Activated T-helper 2 cell treated with anti-CD3 and anti-CD28 coated beads, Interferon-gamma antibody, Interleukin-2, Interleukin-4, amounts not matched to agents 10 μg/mL and 5 μg/mL and 100 μg/mL, durations not matched to agents 14 hours and 24 hours and 36 hours (primary cell): ENCODE measurements at places on chromosomes 4 and X. TPM values are rescaled to one million over a fixed set of nuclear protein-coding genes. Genes with fewer than 3 reads are reported as not detected.

- no peak overlapping the region for H3K27ac ChIP-seq
- no peaks in the 10 kb centered on the region for H3K36me3 ChIP-seq
- no peak for DNase-seq
- no peaks in the 10 kb centered on the region for H3K27me3 ChIP-seq
- no peak overlapping the region for H3K4me3 ChIP-seq
These were observed 87.4 kb downstream of the ZXDA start for GRCh38 chrX:57822818-57823217.

DNA sequence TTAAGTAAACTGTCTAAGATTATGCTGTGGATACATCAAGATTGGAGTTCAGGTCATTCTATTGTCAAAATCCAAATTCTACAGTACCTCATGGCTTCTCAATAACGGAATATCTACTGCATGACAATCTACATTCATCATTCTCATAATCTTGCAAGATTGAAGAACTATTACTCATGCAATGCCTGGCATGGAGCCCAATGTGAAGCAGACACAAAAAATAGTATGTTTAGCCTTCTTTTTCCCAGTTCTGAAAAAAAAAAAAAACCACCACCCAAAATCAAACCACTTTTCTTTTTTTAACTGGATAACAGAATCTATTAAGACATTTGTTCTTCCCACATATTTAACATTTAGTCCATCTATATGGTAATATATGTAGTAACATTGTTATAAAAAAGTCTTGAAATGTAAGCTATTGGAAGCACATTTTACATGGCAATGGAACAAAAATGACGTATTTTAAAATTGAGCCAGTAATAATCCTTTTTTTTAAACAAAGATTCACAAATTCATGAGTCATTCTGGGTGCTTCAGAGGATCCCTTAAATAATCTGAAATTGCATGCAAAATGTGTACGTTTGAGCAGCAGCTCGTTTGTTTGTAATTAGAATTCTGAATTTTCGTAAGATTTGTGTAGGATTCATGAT is 232.2 kb upstream of the FMR1 start:
- no peaks in the 10 kb centered on the region for H3K4me1 ChIP-seq
- no peaks in the 10 kb centered on the region for H3K27me3 ChIP-seq
- H3K4me3 ChIP-seq: no peak overlapping the region
- no peak for DNase-seq

DNA sequence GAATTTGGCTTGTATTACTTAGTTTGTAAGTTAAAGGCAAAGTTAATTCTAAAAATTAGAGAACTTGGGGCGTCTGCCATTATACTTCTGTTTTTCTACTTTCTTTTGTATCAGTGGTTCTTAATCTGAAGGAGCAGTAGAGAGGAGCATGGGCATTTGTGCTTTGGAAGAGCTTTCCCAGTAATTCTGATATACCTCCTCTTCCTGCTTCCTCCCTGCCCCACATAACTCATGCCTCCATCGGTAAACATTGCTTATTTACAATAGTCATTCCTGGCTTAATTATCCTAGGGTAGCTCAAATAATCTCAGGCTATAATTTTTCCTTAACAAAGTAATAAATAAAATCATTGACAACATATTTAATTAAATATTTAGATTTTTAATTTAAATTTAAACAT is 37.1 kb upstream of the SPARCL1 start:
- no peak for DNase-seq
- H3K4me3 ChIP-seq: no peak overlapping the region
- no peak overlapping the region for H3K27ac ChIP-seq
- H3K36me3 ChIP-seq: peaks cover under 1% of the 10 kb centered on the region

DNA sequence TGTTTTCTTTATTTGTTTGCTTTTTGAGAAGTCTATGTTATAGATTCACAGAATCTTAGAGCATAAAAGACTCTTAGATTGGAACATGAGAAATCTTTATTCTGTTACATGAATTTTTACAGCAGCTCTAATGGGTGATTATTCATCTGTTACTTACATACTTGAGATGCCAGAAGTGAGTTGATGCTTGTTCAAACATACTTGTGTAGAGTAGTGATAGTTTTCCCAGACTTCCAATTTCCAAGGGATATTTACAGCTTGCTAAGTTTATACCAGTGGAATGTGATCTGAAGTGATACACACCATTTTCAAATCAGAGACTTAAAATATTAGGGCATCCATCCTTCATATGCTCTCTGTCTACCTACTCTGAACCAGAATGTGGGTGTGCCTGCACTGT is 252.9 kb upstream of the SMIM31 start:
- H3K4me1 ChIP-seq: no peaks in the 10 kb centered on the region
- DNase-seq: no peak
- H3K4me3 ChIP-seq: no peak overlapping the region
- no peaks in the 10 kb centered on the region for H3K36me3 ChIP-seq
- no peak overlapping the region for H3K27ac ChIP-seq

DNA sequence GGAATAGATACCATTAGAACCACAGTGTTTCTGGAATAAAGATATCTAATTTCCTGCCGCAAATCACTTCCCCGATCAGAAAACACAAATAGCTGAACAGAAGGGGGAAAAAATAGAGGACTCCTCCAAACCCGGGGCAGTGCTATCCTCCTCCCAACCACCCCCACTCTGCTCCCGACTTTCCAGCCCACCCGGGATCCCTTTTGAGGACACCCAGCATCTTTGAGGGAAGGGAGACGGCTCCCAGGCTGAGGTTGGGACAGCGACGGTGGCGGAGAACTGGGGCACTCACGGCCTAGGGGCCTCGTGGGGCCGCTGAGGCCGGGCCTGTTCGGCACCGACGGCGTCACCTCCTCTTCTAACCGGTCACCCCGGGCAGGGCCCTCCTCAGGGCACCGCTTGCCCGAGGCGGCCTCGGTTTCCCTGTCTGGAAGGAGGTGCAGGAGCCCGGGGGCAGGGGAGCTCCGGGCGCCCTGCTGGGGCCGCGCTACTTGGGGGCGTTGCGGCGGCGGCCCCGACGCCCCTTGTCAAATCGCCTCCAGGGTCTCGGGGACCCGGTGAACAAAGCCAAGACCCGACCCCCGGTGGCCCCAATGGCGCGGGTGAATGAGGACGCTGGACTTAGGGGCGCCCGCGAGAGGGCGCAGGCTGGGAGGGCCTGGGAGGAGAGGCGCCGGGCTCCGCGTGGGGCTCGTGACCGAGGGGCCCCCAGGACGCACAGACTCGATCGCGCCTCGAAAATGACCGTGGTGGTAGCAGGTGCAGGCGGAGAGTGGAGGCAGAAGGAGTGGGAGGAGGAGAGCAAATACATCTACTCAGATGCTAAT is 6.9 kb upstream of the ARX start:
- H3K36me3 ChIP-seq: no peaks in the 10 kb centered on the region
- DNase-seq: no peak
- H3K27me3 ChIP-seq: peaks cover 60% of the 10 kb centered on the region
- H3K4me1 ChIP-seq: peaks cover 4% of the 10 kb centered on the region
- H3K4me3 ChIP-seq: no peak overlapping the region

DNA sequence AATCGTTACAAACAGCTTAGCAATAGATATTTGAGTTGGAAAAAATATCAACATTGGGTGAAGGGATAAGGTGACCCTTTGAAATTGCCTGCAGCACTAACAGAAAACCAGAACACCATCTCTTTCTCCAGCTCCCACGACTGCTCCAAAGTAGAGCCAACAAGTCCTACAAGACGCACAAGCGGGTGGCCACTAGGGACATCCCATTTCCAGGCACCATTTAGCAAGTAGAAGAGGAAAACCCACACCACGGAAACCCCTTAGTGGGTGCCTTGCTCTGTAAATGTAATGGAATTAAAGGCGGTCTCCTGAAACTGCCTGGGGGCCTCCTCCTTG is 1.9 kb downstream of the ARHGAP6 start:
- H3K4me1 ChIP-seq: no peaks in the 10 kb centered on the region
- H3K36me3 ChIP-seq: no peaks in the 10 kb centered on the region
- no peak overlapping the region for H3K27ac ChIP-seq

GRCh38 chr4:80074651-80075050 is 1.6 kb upstream of the ANTXR2 start:
- H3K27ac ChIP-seq: no peak overlapping the region
- peaks cover 12% of the 10 kb centered on the region for H3K36me3 ChIP-seq
- no peak for DNase-seq
- no peak overlapping the region for H3K4me3 ChIP-seq

DNA sequence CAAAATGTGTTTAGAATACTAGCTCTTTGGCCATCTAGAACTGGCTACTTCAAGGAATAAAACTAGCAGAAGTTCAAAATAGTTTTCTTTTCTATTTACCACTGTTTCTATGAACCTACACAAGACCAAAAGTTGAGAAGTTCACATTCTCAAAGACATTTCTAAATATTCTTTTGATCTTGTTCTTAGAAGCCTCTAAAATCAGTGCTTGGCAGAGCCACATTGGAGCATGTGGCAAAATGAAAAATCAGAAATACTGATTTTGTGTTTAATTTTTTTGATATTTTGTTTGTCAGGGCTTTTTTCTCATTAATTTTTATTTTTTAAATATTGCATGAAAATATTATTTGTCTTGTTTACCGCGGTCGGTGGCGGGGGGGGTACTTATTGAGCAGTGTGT is 853.8 kb upstream of the INTU start:
- peaks cover 2% of the 10 kb centered on the region for H3K4me1 ChIP-seq
- no peak overlapping the region for H3K27ac ChIP-seq
- no peaks in the 10 kb centered on the region for H3K36me3 ChIP-seq
- no peak overlapping the region for H3K4me3 ChIP-seq

Gene MAGEB6B
- total RNA-seq: not detected in 2 replicates

Gene SCRG1
- total RNA-seq: not detected in 2 replicates

Gene FAM184B
- total RNA-seq: not detected in 2 replicates

Gene TREX2
- 0.94 and 1.1 TPM in 2 replicates for total RNA-seq

Gene CSAG2
- not detected in 2 replicates for total RNA-seq

Gene FAM47E
- not detected in 2 replicates for total RNA-seq

Gene CTAG1A
- not detected in 2 replicates for total RNA-seq

Gene OTC
- not detected in 2 replicates for total RNA-seq
